ENCODE measurements at places on chromosomes 5 and 9.

GRCh38 chr5:159786901-159787691 is 129.2 kb upstream of the ADRA1B start:
- no peak for DNase-seq

GRCh38 chr9:136983656-136984314 is 992 bp downstream of the LCNL1 start:
- DNase-seq = no peak

DNA sequence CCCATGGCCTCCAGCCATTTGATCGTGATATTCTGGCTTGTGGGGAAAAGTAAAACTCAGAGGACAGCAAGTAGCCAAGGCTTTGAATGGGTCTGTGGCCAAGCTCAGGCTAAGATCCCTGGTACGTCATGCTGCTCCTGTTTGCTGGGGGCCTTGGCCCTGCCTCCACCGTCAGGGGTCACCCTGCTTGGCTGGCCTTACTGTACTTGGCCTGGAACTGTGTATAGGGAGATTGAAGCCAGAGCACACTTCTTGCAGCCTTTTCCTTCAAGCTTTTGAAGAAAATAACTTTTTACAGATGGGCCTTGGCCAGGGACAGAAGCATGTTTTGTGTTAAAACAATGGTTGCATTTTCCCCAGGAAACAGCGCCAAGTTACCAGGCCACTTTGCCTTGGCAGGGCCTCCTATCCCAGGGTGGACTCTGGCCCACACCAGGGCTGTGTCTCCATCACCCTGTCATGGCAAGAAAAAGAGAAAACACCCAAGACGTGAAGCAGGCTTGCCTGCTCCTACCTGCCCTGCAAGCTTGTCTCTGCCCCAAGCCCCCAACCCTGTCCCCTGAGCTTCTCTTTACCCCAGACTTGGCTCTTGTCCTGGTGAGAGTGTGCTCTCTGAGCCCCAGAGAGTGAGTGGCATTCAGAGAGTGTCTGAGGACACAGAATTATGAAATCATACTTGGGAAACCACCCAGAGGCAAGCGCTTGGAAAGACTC is 286.9 kb downstream of the GADD45G start:
- no peak for DNase-seq

- no peak for DNase-seq
Observed at GRCh38 chr5:59330680-59331079, 562.8 kb downstream of the PDE4D start.

DNA sequence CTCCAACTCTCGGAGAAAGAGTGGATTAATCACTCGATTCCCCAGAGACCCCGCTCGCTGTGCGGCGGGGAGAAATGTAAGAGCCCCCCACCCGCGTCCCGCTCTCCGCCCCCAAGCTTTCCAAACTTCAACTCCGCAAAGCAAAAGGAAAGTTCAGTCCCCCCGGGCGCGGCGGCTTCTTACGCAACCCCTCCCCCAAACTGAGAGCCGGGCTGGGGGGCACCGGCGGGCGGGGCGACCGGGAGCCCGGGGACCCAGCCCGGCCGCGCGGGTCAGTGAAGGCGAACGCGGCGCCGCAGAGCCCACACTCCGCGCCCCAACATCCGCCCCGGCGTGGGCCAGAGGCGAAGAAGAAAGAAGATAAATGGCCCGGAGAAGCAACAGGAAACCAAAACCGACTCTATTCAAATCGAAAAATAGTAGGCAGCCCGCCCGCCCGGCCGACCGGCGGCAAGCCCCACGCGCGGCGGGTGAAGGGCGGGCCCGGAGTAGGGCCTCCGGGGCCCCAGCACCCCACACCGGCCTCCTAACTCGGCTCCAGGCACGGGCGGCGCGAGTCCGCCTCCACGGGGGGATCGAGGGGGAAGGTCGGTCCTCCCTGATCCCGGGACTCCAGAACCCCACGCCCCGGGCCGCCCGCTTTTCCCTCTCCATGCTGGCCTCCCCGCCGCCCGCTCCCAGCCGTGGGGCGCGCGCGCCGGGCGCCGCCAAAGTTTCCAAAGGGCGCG is 720 bp downstream of the NOTCH1 start:
- peak; percentile 74 for DNase-seq

GRCh38 chr5:36894954-36895353 is 18.4 kb downstream of the NIPBL start:
- DNase-seq = no peak

- no peak for DNase-seq
Observed at GRCh38 chr9:2524601-2525000, 97.0 kb upstream of the VLDLR start.

GRCh38 chr5:88952344-88952743 is 69.4 kb upstream of the MEF2C start:
- no peak for DNase-seq

DNA sequence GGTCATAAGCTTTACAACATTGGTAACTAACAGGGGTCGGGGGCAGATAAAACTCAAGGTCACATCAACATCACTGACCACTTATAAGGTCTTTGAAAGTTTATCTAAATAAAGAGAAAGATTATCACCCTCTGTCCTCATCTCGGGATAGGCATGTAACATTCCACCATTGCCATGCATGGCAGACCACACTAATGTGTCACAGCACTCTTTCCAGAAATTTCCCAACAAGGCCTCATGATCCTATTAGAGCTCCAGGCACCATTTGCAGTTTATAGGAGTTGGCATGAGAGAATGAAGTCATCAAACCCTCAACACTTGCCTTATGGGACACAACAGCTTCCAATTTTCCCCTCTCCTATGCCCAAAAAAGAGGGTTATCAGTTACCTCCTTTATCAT is 31.9 kb upstream of the ZNF622 start:
- DNase-seq = no peak

GRCh38 chr9:95803197-95803596 is 72.3 kb upstream of the ERCC6L2 start:
- DNase-seq = no peak

GRCh38 chr9:132026932-132027585 is 52.6 kb downstream of the MED27 start:
- no peak for DNase-seq

DNA sequence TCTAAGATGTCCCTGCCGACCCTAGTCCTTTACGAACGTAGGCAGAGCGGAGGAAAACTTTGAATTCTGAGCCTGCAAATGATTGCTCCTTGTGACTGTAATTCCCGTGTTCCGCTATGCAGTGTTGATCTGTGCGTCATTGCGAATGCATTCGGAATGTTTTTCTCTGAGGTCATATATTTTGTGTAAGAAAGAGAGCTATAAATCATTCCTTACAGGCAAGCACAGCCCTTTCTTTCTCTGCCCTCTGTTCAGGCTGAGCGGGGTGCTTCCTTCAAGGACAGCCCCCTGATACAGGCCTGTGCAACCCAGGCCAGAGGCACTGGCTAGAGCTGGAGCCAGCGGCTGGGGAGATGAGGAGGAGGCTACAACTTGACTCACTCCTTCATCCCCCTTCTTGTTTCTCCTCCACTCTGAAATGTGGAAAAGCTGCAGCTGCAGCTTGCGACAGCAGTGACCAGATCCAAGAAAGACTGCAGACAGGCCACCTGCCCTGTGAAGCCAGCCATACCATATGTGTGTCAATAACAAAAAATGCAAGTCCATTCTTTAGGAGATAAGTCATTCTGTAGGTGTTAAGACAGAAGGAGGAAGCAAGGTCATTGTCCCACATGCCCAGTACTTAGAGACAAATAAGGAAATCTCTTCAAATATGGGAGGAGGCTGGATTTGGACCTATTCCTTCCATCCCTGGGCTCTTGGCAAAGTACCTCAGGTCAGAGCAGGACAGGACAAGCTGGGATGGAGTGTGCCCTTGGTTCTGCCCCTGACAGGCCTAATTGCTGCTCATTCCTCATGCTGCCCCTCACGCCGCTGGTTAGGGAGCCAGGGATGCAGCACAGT is 345.7 kb upstream of the WWC1 start:
- DNase-seq = no peak

- no peak for DNase-seq
Observed at GRCh38 chr5:14432931-14433589, 148.5 kb upstream of the OTULINL start.

- no peak for DNase-seq
Observed at GRCh38 chr5:14958188-14958587, 86.6 kb upstream of the ANKH start.

DNA sequence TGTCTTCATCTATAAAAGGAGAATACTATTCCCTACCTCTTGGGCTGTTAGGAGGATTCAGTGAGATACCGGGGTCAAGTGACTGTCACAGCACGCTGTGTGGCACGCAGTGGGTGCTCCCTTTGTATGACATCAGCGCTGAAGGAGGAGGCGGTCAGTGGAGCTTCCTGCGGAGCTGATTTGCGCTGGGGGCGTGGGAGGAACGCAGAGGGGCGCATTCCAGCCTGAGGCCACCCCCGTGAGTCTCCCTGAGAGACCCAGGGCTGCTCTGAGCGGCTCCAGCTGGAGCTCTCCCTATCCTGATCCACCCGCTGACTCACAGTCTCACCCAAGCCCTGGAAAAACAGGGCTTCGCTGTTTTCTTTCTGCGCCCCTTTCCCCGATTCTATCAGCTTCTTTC is 24.3 kb upstream of the NEURL1B start:
- no peak for DNase-seq

DNA sequence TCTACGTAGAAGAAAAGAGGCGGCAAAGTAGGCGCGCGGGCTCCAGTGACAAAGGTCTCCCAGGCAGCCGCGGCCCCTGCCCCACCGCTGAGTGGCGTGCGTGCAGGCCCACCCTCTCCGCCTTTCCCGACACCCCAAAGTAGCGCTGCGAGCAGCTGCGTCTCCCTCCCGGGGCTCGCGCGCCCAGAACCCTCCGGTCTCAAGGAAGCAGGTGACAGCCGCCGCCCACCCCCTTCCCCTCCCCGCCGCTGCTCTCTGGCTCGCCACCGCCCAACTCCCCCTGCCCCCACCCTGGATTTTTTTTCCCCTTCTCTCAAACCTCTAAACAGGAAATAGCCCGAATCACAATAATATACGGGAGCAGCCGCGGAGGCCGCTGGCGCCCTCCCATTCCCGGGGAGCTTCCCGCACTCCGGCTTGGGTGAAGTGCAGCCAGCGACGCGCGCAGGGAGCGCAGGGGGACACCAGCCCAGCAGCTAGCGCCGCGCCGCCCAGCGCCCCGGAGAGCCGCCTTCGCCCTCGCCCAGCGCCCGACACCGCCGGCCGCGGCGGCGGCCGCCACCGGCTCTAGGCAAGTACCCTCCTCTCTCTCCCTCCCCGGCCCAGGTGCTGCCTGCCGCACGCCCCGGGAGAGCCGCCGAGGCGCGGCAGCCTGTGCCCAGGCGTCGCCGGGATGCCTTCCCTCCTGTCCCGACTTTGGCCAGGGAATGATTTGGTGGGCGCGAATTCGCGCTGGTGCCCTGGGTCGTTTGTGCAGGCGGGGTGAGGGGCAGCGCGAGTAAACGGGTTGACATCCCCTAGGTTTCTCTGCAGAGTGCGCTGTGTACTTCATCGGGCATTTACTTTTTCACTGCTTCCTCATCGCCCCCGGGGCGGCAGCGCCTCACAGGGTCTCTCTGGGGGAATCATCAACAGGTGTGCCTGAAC is 52.7 kb upstream of the TJP2 start:
- peak; percentile 24 for DNase-seq

DNA sequence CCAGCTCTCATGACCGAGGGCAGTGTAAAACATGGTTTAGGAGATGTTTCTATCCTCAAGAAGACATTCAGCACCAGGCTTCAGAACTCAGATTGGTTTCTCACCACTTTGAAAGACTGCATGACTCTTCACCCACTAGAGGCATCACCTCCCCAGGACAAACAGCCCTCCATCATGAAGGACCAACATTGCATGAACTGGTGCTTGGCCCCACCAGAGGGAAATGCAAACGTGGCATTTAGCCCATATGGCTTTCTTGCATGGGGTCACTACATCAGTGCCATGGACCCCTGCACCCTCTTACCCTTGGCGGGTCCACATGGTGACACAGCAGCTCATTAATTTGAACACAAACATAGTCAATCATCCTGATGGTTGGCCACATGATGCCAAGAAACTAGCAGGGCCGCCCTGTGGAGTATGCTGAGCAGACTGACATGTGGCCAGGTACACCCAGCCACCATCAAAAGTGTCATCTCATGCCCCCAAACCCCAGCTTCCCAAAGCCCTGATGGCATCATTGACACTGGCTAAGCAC is 129.5 kb upstream of the FSTL4 start:
- DNase-seq = no peak

DNA sequence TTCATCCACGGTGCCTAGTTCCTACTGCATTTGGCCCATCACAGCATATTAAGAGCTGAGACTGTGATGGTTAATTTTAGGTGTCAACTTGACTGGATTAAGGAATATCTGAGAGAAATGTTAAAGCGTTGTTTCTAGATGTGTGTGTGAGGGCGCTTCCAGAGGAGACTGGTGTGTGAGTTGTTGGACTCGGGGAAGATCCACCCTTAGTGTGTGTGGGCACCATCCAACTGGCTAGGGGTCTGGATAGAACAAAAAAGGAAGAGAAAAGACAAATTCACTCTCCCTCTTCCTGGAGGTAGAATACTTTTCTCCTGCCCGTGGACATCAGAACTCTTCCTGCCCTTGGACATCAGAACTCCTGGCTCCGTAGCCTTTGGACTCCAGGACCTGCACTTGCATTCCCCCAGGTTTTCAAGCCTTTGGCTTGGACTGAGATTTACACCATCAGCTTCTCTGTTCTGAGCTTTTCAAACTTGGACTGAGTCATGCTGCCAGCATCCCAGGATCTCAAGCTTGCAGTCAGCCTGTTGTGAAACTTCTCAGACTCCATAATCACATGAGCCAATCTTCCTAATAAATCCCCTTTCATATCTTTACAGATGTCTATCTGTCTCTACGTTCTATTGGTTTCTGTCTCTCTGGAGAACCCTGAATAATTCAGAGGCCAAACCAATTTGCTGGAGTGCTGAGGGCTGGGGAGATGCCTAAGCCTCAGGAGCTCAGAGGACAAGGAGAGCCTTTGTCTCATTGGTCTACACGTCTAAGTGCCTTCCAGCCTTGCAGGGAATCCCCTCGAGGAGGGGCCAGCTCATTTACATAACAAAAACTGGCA is 164.5 kb downstream of the DCP2 start:
- DNase-seq = no peak

Data from activated naive CD4-positive, alpha-beta T cell treated with anti-CD3 and anti-CD28 coated beads, Interleukin-2, amount 50 U/mL, for 16 hours (primary cell).